ENCODE measurements at places on chromosomes 11 and 22.

GRCh38 chr11:130055617-130056016 is 14.1 kb upstream of the APLP2 start:
- DNase-seq = no peak

DNA sequence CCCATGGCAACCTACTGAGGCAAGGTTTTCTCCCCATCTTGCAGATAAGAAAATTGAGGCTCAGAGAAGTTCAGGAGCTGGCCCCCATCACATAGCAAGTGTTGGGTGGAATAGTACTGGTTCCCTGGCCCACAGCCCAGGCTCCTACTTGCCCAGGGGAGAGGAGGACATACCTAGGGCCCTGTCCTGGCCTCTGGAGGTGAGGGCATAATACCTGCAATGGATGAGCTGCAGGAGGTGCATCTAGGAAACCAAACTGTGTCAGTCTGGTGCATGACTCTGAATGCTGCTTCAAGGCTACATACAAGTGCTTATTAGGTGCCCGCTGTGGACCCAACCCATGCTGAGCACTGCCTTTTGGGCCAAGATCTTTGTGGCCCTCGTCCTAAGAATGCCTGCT is 40.0 kb upstream of the TPBGL start:
- DNase-seq = no peak

GRCh38 chr22:50567721-50568252 is 5.1 kb upstream of the SYCE3 start:
- DNase-seq = no peak

DNA sequence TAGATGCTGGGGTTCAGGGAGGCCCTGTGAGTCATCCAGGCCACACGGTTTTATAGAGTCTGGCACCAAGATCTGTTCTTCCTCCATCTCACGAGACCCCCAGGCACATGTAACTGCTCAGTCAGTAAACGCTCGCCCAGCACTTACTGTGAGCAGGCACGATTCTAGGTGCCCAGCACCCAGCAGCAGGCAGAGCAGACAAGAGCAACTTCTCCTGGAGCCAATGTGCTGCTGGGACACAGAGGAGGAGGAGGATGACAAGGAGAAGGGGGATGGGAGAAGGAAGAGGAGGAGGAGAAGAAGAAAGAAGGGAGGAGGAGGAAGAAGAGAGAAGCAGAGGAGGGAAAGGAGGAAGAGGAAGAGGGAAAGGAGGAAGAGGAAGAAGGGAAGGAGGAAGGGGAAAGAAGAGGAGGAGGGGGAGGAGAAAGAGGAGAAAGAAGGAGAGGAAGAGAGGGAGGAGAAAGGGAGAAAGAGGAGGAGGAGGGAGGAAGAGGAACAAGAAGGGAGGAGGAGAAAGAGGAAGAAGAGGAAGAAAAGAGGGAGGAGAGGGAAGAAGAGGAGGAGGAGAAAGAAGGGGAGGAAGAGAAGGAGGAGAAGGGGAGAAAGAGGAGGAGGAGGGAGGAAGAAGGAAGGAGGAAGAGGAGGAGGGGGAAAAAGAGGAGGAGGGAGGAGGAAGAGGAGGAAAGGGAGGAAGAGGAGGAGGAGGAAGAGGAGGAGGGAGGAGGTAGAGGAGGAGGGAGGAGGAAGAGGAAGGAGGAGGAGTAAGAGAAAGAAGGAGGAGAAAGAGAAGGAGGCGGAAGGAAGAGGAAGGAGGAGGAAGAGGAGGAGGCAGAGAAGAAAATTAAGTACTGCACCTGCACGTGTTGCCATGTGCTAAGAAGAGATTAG is 77.6 kb upstream of the RTL6 start:
- no peak for DNase-seq

DNA sequence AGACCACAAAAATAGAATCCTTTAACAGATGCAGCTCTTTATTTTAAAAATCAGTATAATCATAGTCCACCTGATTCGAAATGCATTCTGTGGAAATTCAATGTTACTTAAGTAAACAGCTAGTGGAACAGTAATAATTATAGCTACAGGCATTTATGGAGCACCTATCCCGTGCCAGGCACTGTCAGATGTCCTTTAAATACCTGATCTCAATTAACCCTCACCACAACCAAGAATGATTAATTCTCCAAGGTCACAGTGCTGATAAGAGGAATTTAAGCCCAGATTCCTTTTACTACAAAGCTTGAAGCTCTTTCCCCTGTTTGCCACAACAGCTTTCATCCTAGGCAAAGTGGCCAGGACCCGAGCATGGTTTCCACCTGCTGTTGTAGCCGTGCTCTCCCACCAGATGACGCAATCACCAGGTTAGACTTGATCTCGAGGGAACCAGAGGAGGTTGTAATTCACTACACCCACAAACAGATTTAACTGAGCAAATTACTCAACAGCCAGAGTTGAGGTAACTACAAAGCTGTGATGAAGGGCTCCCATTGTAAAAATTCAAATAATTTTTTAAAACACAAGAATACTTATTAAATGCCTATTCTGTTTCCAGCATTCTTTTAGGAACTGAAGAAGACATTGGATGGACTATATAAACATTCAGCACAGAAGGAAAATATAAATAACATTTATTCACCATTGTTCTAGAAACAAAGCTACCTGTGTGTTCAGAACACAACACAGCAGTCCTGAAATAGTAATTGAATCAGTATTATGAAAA is 10.3 kb downstream of the PRDM10 start:
- no peak for DNase-seq
